Astrocyte of the cerebellum (primary cell): ENCODE measurements at places on chromosomes 3 and 15.
A peak's percentile ranks its signal among the peaks of the same experiment; 100 is the strongest.

DNA sequence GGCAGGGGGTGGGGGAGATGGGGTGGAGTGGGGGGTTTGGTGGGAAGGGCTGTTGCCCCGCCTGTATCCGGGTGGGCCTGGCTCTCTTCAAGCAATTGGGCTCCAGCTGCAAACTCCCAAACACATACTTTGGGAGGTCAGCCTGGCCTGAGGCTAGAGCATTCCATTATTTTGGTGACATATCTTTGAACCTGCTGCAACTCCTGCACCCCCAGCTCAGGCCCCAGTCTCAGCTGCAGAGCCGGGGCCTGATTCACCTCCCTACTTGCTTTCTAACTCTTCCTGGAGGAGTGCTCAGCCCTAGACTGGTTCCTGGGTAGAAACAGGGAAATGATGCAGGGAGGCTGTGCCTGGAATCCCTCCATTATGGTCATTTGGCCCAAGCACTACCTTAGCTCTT lies 140.8 kb upstream of the PRR23C start:
- DNase-seq: no peak

DNA sequence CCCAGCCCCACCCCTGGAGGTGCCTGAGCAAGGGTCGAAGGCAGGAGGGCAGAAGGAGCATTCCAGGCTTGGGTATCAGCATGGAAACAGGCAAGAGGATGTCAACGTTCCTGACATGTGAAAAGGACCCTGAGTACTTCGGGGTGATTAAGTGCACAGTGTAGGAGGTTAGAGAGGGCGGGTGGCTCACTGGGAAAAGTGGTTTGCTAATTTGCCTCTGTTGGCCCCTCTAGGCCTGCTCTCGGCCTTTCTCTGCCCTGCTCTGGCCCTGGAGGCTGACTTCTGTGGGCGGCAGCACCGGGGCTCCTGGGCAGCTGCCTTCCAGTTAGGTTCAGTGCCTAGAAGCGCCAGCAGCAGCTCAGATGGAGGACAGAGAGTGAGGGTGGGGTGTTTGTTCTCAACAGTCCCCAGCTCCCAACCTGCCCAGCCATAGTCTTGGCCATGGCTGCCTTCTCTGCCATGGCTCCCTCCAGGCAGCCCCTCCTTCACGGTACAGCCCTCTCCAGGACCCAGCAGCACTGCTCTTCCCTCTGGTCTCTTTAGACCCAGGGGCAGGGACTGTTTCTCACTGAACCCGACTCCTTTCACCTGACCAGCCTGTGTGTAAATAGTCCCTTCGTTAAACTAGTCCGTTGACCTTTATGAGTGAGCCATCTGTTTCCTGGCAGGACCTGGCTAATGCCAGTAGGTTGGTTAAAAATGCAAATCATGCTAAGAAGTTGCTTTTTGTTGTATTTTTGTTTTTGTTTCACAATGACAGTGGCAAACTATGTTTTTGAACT lies 107.1 kb upstream of the TPM1 start:
- no peak for DNase-seq

DNA sequence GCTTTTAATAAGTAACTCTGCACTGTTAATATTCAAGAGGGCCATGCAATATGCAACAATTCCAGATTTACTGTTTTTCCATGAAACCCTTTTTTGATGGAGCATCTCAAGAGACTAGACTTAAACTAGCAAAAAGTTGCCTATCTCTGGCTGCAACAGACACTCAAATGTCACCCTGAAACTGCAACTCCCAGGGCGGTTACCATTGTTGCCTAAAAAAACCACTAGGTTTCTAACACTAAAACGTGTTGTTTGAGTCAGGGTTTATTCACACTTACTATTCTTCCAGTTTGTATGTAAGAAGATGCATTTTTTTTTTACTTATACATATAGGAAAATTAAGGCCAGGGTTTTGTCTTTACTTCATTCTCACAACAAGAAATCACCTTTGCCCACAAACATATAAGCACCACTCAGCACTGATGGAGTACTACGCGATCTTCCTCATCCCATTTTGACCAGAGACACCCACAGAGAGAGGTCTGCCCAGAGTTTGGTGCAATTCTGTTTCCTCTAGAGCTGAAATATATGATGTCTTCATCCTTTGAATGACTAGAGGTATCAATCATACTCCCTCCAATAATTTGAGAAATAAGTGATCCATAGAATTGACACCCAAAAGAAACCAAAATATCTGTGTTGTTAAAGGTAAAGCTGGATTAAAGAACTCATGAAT lies 124.0 kb upstream of the SNTN start:
- DNase-seq: no peak

- DNase-seq: no peak
Measured at GRCh38 chr3:23669541-23670255, 136.1 kb upstream of the UBE2E1 start.

DNA sequence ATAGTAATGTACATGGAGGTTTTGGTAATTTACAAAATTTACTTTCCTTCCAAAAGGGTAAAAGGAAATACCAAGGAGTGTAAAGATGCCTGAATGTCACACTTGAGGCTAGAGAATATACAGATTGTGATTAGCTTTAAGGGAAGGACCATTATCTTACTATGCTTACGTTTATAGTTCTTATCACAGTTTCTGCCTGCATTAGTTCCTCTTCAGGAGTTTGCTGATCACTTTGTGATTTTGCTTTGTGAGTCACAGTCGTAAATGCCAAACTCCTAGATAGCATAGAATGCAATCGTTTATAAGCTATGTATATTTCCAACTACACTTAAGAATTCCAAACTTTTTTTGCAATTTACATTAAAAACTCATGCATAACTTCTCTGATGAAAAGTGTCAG lies 1034.6 kb downstream of the DIPK2A start:
- no peak for DNase-seq

DNA sequence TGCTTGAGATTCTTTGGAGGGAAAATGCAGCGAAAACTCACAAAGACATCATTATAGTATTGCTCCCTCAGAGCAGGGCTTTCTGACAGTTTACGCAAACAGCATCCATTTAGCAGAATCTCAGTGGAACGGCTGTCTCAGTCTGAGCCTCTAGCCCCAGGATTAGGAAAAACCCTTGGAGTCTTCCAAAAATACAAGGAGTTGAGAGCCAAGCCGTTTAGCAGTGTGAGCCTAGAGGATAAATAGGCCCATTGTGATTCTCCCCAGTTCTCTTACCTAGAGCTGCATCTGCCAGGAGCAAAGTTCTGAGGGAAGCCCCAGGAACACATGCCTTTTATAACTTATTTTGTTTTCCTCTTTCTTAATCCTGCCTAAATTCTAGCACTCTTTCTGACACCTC lies 359.6 kb downstream of the NTRK3 start:
- no peak for DNase-seq

- DNase-seq: no peak
Measured at GRCh38 chr3:12438318-12438717, 46.0 kb upstream of the TSEN2 start.

DNA sequence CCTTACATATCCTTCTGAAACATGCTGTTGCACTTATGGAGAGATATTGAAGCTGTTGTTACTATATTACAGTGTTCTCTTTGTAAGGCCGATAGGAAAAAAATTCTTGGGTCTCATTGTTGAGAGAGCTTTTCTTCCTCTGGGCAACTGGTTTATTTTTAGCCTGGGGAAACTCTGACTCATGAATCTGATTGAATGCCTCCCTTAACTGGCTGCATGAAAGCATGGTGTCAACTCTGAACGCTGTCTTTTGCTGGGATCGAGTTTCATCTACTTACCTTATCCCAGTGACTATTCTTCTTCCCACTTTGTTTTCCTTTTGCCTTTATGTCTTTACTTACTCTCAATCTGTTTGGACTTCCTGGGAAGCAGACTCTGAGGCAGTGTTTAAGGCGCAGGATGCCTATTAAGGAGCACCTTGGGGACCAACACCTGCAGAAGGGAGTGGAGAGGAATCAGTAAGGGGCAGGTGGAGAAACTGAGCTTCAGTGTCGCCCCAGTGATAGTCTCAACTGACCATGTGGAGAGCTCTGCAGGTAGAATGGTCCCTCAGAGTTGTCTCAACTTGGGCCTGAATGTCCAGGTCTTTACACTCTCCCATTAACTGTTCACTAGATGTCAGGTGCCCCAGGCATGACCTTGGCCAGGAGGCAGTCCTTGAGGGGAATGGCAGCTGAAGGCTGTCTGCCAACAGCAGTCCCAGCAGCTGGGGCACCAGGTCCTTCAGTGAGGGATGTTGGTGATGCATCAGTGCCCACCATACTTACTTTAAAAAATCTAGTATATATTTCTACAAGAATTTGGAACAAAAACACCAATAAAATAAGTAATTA lies 88.9 kb upstream of the CCNL1 start:
- DNase-seq: peak; percentile 79

DNA sequence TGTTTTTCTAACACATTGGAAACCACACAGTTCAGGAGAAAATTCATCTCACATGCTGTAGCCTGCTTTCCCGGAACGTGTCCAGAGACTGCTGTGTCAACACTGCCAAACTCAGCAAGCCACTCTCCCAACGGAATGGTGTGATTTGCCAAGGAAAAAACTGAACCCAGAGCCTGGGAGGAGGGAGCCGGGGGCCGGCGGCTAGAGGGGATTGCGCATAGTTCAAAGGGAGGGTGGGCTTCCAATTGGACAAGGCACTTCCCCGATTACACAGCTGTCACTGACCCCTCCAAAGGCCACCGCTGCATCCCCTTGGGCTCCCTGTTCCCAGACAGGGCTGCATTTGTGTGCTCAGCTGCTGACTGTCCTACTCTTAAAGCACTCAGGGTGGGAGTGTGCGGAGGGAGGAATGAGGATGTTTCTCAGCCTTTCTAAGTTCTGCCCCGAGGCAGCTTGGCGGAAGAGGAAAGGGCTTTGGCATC lies 256.2 kb downstream of the ZNF621 start:
- DNase-seq: peak; percentile 91
